A549 treated with ZK216348 at 1 μM for 4 hours (cell line): ENCODE measurements at places on chromosomes 5 and 9. TPM values are rescaled to one million over a fixed set of nuclear protein-coding genes. Genes with fewer than 3 reads are reported as not detected.

Gene KIAA0825
- total RNA-seq = 0.27 to 0.55 TPM (median 0.44 TPM) in 5 replicates

Gene MARCOL
- total RNA-seq = not detected in 5 replicates

Gene G3BP1
- total RNA-seq = 136 to 149 TPM (median 147 TPM) in 5 replicates

Gene DBH
- not detected in 5 replicates for total RNA-seq

Gene CBY3
- not detected in 5 replicates for total RNA-seq

Gene SOX30
- not detected in 5 replicates for total RNA-seq

Gene LECT2
- total RNA-seq = not detected in 5 replicates

Gene SIGMAR1
- 151 to 215 TPM (median 198 TPM) in 5 replicates for total RNA-seq

Gene PRSS3
- 9.4 to 14.7 TPM (median 12.5 TPM) in 5 replicates for total RNA-seq

Gene ISL1
- 0.08 TPM in 2 of 5 replicates, not detected in the others for total RNA-seq

Gene CMBL
- 20.1 to 24.5 TPM (median 22.2 TPM) in 5 replicates for total RNA-seq
